ENCODE measurements at places on chromosomes 3 and 15. TPM values are rescaled to one million over a fixed set of nuclear protein-coding genes. Genes with fewer than 3 reads are reported as not detected.

The CFAP100 gene
- not detected for total RNA-seq

DNA sequence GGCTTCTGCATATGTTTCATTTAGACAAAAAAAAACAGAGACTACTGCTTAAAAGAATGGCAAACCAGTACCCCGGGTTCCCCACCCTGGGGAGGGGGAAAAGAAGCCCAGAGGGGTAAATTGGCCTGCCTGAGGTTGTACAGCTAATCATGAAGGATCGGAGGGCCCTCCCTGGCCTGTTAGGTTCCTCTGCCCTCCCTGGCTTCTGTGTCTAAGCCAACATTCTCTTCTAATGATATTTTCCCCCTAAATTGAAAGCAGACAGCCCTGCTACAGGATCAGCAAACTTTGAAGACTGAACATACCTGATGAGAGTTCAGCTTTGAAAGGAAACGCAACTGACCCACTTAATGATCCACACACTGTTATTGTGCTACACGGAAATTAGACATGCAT lies 2.5 kb downstream of the ARHGAP31 start:
- DNase-seq: no peak
- no peak overlapping the region for H3K4me3 ChIP-seq
- peaks cover 18% of the 10 kb centered on the region for H3K36me3 ChIP-seq

The GOLGA6L7 gene
- not detected for total RNA-seq

The ICE2 gene
- total RNA-seq: 76.7 TPM

GRCh38 chr15:64100958-64101357 lies 5.2 kb downstream of the SNX1 start:
- peaks cover 18% of the 10 kb centered on the region for H3K4me1 ChIP-seq
- H3K27ac ChIP-seq: no peak overlapping the region
- no peak overlapping the region for H3K4me3 ChIP-seq

The ABHD5 gene
- total RNA-seq: 17.2 TPM

The GOLGA8N gene
- total RNA-seq: 0.45 TPM

- H3K4me3 ChIP-seq: no peak overlapping the region
- no peak overlapping the region for H3K27ac ChIP-seq
- no peaks in the 10 kb centered on the region for H3K4me1 ChIP-seq
- no peak for DNase-seq
These were observed 525.5 kb upstream of the BCHE start for GRCh38 chr3:166362698-166363097.

The HIGD2B gene
- not detected for total RNA-seq

The C15orf62 gene
- 0.56 TPM for total RNA-seq

GRCh38 chr3:81910244-81910852 lies 148.9 kb upstream of the GBE1 start:
- H3K36me3 ChIP-seq: no peaks in the 10 kb centered on the region
- H3K4me1 ChIP-seq: no peaks in the 10 kb centered on the region
- DNase-seq: peak; percentile 32
- no peak overlapping the region for H3K27ac ChIP-seq
- H3K4me3 ChIP-seq: no peak overlapping the region

DNA sequence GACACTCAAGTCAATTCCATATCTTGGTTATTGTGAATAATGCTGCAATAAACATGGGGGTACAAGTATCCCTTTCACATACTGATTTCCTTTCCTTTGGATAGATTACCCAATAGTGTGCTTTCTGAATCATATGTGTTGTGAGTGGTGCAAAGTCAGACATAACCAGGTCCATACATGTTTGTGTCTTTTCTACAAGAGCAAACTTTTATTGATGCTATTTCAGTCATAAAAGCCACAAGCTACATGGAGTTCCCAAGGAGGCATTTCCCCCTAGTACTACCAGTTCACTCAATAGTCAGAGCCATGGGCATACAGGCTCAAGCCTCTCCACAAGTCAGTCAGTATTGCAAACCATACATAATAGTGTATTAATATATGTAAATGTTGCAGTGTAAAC lies 10.1 kb downstream of the CEP63 start:
- H3K4me3 ChIP-seq: no peak overlapping the region
- DNase-seq: no peak
- H3K27ac ChIP-seq: no peak overlapping the region
- H3K27me3 ChIP-seq: no peaks in the 10 kb centered on the region

DNA sequence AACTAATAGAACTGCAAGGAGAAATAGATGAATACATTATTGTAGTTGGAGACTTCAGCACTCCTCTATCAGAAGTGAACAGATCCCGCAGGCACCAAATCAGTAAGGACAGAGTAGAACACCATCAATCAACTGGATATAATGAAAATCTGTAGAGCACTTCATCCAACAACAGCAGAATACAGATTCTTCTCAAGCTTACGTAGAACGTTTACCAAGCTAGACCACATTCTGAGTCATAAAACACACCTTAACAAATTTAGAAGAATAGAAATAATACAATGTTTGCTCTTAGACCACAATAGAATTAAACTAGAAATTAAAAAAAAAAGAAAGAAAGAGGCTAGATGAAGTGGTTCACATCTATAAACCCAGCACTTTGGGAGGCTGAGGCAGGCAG lies 70.7 kb upstream of the NEDD4 start:
- no peaks in the 10 kb centered on the region for H3K27me3 ChIP-seq
- no peak overlapping the region for H3K27ac ChIP-seq
- H3K4me1 ChIP-seq: peaks cover 37% of the 10 kb centered on the region
- no peak overlapping the region for H3K4me3 ChIP-seq
- no peaks in the 10 kb centered on the region for H3K36me3 ChIP-seq
- no peak for DNase-seq

DNA sequence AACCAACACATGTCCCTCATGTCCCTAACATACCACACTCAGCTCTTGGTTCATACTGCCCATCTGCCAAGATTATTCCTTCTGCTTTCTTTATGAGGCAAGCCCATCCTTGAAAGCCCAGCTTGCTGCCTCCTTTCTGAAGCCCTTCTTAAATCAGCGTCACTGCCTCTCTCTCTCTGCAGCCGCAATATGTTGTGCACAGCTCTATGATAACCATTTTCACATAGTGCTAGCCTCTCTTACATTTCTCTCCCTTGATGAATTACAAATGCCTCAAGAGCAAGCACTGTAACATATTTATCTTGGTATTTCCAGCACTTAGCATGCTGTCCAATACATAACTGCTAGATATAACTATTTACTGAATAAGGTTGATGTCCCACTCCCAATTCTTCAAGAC lies 86.5 kb downstream of the TNIK start:
- H3K4me3 ChIP-seq: no peak overlapping the region
- H3K4me1 ChIP-seq: peaks cover 11% of the 10 kb centered on the region
- H3K36me3 ChIP-seq: no peaks in the 10 kb centered on the region
- H3K27me3 ChIP-seq: no peaks in the 10 kb centered on the region
- DNase-seq: no peak

GRCh38 chr3:128714887-128715491 lies 11.0 kb upstream of the RAB7A start:
- DNase-seq: no peak
- H3K4me1 ChIP-seq: peaks cover 12% of the 10 kb centered on the region
- peaks cover 13% of the 10 kb centered on the region for H3K27me3 ChIP-seq
- no peak overlapping the region for H3K4me3 ChIP-seq
- peaks cover 6% of the 10 kb centered on the region for H3K36me3 ChIP-seq

- no peak overlapping the region for H3K27ac ChIP-seq
- H3K36me3 ChIP-seq: no peaks in the 10 kb centered on the region
- H3K4me1 ChIP-seq: no peaks in the 10 kb centered on the region
- no peak for DNase-seq
These were observed 216.2 kb upstream of the CHRNA7 start for GRCh38 chr15:31814082-31814481.

The EPHB1 gene
- total RNA-seq: 0.73 TPM

DNA sequence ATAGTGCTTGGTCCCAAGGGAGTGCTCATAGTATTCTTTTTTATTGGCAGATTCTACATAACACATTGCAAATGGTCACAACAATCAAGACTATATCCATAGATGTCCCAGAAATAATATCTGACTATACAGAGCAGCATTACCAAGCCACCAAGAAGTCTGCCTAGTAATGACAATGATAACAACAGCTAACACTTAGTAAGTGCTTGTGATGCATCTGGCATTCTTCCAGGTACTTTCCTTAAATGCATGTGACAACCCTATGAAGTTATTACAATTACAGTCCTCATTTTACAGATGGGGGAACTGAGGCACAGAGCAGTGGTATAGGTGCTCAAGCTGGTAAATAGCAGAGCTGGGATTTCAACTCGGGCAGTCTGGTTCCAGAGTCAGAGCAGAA lies 49.6 kb upstream of the ICE2 start:
- DNase-seq: no peak
- H3K36me3 ChIP-seq: no peaks in the 10 kb centered on the region
- H3K4me1 ChIP-seq: peaks cover 13% of the 10 kb centered on the region
- no peak overlapping the region for H3K27ac ChIP-seq
- no peaks in the 10 kb centered on the region for H3K27me3 ChIP-seq

The PLA2G4D gene
- not detected for total RNA-seq

DNA sequence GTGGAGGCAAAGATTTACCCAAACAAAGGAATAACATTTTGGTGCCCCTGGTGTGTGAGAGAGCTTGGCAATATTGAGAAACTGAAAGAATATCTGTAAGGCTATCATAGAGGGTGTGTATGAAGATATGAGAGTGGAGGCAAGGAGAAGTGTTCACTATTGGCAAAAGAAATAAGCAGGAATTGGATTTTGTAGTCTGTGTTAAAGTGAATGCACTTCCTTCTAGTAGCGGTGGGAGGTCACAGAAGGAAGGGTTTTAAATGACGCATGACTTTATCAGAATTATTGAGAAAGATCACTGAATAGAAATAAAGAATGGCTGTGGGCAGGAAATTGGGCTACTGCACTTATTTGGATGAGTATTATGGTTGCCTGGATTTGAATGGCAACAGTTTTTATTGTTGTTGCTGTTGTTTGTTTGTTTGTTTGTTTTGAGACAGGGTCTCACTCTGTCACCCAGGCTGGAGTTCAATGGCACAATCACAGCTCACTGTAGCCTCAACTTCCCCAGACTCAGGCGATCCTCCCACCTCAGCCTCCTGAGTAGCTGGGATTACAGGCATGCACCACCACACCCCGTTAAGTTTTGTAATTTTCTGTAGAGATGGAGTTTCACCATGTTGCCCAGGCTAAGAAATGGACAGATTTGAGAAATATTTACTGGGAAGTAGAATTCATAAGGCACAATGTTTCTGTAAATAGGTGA lies 16.3 kb downstream of the MME start:
- H3K4me3 ChIP-seq: no peak overlapping the region
- no peaks in the 10 kb centered on the region for H3K36me3 ChIP-seq
- no peaks in the 10 kb centered on the region for H3K27me3 ChIP-seq
- DNase-seq: no peak

The NAALADL2 gene
- total RNA-seq: 36.7 TPM

GRCh38 chr3:128094295-128095151 lies 29.1 kb downstream of the RUVBL1 start:
- H3K36me3 ChIP-seq: peaks cover 68% of the 10 kb centered on the region
- no peak for DNase-seq
- H3K27me3 ChIP-seq: no peaks in the 10 kb centered on the region
- no peak overlapping the region for H3K4me3 ChIP-seq
- H3K27ac ChIP-seq: no peak overlapping the region

DNA sequence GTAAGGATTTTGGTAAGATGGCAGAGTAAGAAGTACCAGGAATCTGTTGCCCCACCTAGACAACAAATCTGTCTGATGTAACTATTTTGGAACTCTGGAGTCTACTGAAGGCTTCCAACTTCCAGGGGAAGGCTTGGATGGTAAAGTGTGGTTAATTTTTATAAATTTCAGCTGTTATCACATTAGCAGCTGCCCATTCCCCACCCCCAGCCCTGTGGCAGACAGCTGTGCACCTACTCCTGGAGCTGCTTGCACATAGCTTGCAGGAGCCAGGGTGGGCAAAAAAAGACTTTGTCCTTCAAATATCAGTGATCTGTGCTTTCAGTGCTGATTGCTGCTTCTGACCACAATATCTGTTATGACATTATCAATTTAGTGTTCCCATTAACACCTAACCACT lies 47.4 kb downstream of the FRMD5 start:
- H3K4me1 ChIP-seq: peaks cover 2% of the 10 kb centered on the region
- no peaks in the 10 kb centered on the region for H3K27me3 ChIP-seq
- H3K36me3 ChIP-seq: no peaks in the 10 kb centered on the region
- H3K27ac ChIP-seq: no peak overlapping the region

DNA sequence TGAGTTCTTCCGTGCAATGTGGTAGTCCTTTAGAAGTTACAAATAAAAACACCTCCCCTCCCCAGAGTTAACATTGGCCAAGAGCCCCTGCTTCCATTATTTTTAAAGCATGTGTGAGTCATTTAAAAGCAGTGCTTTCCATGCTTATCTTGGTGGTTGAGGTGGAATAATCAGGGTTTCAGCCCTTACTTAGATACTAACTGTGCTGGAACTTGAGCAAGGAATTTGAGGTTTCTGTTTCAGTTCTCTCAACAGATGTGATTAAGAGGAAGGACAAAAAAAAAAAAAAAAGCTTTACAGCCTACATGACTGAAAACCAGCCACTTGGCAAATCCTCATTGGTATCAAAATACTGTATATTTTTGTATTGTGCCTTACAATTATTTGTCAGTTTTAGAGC lies 64.5 kb downstream of the CGNL1 start:
- H3K4me3 ChIP-seq: no peak overlapping the region
- no peak overlapping the region for H3K27ac ChIP-seq
- DNase-seq: no peak
- no peaks in the 10 kb centered on the region for H3K27me3 ChIP-seq
- H3K4me1 ChIP-seq: peaks cover 4% of the 10 kb centered on the region

DNA sequence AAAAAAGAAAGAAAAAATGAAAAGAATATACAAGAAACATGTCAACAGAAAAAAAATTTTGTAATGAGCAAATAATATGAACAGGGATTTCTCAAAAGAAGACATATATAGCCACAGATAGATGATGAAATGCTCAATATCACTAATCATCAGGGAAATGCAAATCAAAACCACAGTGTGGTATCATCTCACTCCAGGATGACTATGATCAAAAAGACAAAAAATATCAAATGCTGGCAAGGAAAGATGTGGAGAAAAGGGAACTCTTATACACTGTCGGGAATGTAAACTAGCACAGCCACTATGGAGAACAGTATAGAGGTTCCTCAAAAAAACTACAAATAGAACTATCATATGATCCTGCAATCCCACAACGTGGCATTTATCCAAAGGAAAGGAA lies 94.1 kb downstream of the C3orf70 start:
- H3K36me3 ChIP-seq: no peaks in the 10 kb centered on the region
- DNase-seq: no peak
- H3K27me3 ChIP-seq: peaks cover 9% of the 10 kb centered on the region
- no peak overlapping the region for H3K4me3 ChIP-seq

- H3K36me3 ChIP-seq: no peaks in the 10 kb centered on the region
- no peak overlapping the region for H3K27ac ChIP-seq
These were observed 130.6 kb downstream of the CCNL1 start for GRCh38 chr3:157029365-157029790.

- no peak for DNase-seq
- no peaks in the 10 kb centered on the region for H3K36me3 ChIP-seq
- H3K27me3 ChIP-seq: no peaks in the 10 kb centered on the region
- H3K27ac ChIP-seq: no peak overlapping the region
These were observed 39.9 kb upstream of the ARHGEF26 start for GRCh38 chr3:154081305-154081704.

Data from Calu3 (cell line).